ENCODE measurements at places on chromosomes 1 and 21.

DNA sequence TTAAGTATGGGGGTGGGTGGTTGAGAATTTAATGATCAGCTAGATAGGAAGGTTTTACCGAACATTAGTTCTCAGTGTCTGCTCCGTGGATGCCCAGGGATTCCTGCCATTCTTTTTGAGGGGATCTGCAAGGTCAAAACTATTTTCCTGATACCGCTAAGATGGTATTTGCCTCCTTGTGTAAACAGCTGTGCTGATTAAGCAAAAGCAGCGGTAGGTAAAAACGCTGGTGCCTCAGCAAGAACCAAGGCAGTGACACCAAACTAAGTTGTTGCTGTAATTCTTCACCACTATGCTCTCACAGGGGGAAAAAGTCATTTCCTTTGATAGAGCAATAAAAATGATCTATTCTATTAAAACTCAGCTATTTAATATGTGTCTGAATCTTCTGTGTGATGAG lies 229.0 kb downstream of the FMN2 start:
- DNase-seq: no peak

DNA sequence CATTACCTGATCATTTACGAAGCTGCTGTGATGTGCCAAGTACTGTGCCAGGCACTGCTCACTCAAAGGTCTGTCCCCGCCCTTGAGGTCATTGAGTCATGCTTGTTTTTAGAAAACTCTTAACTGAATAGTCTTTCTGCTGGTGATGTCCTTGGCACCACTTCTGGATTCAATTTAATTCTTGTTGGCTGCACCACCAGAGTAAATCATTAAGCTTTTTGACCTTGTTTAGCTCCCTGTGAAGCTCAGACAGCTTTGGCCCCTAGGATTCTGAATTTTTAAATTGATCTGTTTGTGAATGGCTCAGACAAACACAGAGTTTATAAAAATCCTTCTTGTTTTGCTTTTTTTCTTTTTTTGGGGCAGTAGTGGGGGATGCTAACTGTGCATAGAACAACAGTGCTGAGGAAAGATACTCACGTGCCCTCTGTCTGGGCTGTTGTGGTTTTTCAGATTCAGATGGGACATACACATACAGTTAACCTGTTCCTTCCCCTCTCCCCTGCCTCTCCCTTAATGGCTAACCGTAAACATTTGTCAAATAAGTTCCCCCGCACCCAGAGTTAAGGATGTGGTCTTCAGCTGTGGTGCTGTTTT lies 67.6 kb downstream of the MTR start:
- no peak for DNase-seq

DNA sequence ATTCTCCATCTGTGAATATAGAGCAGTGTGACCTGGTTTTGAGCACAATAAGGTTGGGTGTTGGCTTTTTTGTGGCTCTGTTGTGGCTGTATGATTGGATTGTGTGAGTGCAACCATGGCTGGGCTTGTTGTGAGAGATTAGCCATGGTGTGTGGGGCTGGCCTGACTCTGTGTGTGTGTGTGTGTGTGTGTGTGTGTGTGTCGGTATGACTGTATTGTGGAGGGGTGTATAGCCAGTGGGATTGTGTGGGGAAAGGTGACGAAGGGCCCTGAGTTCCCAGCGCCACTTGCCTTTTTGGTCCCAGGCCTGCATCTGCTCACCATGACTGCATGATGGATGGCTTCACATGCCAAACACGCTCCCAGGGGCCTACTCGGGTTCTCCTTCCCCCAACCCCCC lies 5.9 kb upstream of the SLC6A9 start:
- no peak for DNase-seq

DNA sequence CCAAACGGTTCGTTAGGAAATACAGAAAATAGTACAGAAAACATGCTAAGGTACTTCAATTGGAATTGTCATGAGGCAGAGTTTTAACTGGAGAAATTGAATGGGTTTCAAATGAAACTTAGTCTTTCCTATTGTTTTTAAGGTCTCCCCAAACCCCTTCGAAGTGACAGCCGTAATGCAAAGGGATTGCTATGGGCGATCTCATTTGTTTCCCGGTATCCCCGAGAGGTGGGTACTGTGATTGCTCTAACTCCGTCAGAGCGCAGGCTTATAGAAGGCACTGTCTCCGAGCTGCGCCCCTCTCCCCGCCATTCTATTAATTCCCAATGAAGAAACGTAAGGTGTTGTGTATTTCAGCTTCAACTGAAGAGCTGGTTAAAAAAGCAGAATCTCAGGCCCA lies 22.0 kb upstream of the RNF187 start:
- peak; percentile 55 for DNase-seq

- no peak for DNase-seq
Measured at GRCh38 chr1:111967886-111968285, 21.6 kb downstream of the KCND3 start.

- DNase-seq: peak; percentile 38
Measured at GRCh38 chr21:45541221-45542039, 810 bp downstream of the SLC19A1 start.

DNA sequence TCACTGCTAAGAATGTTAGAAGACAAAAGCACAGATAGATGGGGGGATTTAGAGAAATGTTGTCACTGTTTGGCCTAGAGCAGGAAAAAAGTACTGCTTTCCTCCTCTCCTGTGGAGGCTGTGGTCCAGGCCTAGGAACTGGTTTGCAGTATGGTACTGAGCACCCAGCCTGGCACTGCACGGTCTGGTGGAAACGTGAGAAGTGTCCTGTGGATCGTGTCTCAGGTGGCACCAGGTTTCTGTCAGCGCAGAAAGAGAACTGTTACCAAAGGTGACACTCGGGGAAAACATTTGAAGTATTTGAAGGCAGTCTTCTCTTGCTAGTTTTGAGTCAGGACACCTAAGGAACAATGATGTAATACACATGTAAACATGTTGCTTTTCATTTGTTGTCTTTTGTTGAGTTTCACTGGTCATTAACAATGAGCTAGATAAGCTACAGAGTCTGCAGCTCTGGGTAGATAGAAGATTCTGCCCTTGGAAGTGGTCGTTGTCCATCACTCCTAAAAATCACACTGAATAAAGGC lies 63.0 kb downstream of the B3GALNT2 start:
- no peak for DNase-seq

DNA sequence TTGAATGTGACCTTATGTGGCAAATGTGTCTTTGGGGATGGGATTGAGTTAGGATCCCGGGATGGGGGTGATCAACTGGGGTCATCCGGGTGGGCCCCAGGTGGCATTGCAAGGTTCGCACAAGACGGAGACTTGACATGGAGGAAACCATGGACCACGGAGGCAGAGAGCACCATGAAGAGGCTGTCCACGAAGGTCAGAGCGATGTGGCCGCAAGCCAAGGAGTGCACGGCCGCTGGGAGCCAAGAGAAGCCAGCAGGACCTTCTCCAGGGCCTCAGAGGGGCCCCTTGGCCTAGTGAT lies 22.3 kb upstream of the COL18A1 start:
- no peak for DNase-seq

DNA sequence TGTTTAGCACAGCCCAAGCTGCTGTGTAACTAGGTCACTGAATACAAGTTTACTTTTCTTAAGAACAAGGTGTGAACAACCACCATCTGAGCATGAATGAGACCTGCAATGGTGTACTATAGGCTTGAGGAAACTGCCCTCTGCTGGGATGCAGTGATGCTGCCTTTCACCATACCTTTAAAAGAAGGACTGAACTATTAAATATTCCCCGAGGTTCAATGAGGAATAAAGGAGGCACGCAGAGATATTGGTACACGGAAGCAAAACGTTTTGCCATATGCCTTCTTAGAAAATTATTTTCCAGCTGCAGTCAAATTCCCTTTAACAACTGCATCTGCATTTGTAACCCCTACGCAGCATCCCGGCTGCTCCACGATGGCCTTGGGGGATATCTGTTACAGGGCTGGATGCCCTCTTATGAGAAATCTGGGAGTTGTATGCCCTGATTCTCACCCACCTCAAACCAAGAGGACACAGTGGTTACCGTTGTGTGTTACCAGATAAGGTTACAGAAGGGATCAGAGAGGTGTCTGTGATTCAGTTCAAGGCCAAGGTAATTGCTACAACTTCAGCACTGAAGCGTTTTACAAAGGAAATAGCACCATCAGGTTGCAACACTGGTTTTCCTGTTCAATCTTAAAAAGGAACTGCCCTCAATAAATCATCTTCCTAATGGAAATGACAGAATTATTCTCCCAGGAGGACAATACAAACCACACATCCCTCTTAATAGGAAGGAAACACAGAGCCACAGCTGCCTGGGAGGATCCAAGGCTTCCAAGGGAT lies 470.5 kb downstream of the LTN1 start:
- no peak for DNase-seq

GRCh38 chr1:212507369-212507768 lies 74.6 kb downstream of the NENF start:
- DNase-seq: no peak

GRCh38 chr1:233088613-233089012 lies 138.2 kb downstream of the NTPCR start:
- no peak for DNase-seq

GRCh38 chr1:7643530-7643929 lies 127.6 kb upstream of the VAMP3 start:
- DNase-seq: no peak

DNA sequence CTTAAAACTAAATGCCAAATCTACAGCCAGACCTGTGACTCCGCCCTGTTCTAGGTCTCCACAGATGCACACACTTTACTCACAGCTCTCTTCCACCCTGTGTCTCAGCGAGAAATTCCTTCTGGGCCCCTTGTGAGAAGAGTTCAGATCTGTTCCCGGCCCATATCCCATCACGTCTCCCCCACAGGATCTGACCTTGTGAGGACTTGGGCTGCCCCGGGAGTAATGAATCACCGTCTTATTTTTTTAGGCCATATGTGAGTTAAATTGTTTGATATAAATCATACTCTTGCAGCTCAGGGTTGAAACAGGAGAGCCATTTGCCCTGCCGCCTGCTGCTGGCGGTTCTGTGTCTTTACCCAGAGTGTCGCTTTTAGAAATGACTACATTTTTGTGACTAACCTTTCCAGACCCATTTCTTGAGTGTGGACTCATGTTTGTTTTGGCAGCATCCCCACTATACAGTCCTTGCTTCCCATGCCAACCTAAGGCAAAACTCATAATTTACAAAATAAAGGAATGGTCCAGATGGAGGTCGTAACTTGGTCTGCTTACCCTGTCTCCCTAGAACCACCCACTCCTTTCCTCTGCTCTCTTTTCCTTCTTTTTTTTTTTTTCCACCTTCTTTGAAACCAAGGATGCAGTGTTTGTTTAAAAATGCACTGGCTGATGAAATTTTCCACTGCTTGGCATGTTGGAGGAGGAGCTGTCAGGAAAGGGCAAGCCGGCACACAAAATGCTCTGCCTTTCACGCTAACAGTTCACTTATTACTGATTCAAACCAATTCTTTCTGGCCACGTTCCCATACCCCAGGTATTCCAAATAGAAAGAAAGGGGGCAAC lies 98.0 kb upstream of the C1orf105 start:
- DNase-seq: peak; percentile 3
